Stimulated activated CD8-positive, alpha-beta memory T cell treated with anti-CD3 and anti-CD28 coated beads, Interleukin-7, amount 100 ng/mL, for 1 hour (primary cell): ENCODE measurements at places on chromosomes 5 and 9.
A peak's percentile ranks its signal among the peaks of the same experiment; 100 is the strongest.

- DNase-seq, result no peak
Observed at GRCh38 chr5:161921781-161922180, 73.9 kb downstream of the GABRA1 start.

DNA sequence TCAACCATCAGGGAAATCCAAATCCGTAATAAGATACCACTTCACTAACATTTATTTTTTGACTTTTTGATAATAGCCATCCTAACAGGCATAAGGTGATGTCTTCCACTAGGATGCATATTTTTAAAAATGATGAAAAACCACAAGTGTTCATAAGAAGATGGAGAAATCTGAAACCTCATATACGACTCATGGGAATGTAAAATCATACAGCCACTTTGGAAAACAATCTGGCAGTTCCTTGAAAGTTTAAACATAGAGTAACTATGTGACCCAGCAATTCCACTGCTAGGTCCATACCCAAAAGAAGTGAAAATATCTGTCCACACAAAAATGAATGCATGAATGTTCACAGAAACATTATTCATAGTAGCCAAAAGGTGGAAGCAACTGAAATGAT lies 431.0 kb downstream of the ENC1 start:
- no peak for DNase-seq

- DNase-seq, result no peak
Observed at GRCh38 chr9:134641173-134641989, at the start of gene COL5A1. TSS of gene COL5A1 (plus strand) at chr9:134641803. CDS start at chr9:134642188, 385 bp downstream.

DNA sequence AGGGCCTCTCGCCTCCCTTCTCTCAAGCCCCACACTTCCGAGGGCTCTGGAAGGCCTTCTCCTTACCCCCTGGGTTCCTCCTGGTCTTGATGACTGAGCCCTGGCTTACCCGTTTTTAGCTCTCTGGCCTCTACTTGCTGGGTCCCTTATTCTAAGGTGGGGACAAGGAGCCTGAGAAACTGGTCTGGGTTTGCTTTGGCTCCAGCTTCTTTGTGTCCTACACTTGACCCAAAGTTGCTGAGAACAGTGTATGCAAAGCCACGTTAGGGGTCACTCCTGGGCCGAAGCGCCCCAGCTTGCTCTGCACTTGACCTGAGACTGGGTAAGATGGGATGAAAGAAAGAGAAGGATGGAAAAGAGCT lies 788 bp downstream of the ZNF346 start:
- DNase-seq, result no peak

- DNase-seq, result no peak
Observed at GRCh38 chr5:140627972-140628371, 5.0 kb downstream of the CD14 start.

- DNase-seq, result no peak
Observed at GRCh38 chr5:77945874-77946273, 169.7 kb upstream of the TBCA start.

DNA sequence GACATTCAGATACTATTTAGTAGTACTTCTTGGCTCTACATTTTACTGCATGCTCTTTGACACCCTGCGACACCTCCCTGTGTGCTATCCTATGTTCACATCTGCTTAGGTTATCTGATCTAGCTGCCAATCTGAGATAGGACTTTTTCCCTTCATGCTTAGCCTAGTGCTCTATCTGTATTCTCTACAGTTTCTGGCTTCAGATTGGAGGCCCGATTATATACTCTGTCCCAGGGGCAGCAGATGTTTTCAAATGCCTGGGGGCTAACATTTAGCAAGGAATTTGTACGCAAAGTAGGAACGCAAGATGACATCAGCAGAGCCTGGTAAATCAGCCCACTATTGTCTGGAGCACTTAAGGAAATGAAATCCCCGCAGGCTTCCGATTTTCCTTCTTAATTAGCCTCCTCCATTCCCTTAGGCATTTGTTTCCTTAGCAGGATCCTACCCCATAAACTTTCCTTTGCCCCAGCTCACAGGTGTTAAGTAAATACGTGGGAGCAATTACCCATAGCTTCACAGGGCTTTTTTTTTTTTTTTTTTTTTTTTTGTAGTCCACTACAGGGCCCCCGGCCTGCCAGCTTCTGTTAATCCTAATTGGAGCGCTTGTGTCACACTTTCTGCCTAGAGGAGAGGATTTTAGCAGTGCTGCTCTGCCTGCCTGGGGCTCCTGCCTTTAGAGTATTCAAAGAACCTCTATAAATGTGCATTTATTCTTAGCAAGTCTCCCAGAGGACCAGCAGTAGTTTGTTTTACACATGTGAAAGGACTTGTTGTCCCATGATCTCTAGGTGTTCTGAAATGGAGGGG lies 61.1 kb upstream of the LPAR1 start:
- no peak for DNase-seq

GRCh38 chr9:92325269-92325990 lies at the start of the genes CENPP and NOL8:
TSS of gene CENPP (plus strand) at chr9:92325953.
TSS of gene NOL8 (minus strand) at chr9:92325350. CDS start at chr9:92324161, 1,189 bp downstream.
- peak; percentile 59 for DNase-seq

DNA sequence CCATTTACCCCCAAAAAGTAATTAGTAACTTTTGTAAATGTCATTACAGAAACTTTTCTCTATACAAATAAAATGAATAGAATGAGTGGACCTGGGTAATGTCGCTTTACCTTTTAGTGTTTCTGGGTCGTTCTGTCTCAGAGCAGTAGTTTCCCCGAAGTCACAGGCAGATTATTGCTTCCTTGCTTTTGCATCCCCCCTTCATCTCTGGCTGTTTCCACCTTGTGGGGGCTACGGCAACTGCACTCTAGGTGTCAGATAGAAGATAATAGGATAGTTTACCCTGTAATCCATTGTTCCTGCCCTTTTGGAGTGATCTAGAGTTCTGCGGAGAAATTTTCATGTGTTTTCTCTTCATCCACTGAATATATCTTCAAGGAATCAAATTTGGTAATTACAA lies 68.7 kb downstream of the PRR16 start:
- no peak for DNase-seq

DNA sequence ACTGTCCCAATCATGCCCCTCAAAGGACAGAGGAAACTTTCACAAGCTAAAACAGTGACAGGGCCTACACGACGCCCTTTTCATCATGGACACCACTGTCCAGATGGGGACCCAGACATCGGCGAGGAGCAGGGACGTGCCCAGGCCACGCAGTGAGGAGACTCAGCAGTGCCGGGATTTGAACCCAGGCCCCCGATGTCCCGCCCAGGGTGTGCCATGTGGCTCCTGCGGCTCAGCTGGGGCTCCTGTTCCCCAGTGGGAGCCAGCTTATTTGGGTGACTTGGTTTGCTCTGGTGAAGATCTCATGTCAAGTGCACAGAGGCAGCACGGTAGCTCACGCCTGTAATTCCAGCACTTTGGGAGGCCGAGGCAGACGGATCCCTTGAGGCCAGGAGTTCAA lies 82.2 kb downstream of the STK10 start:
- DNase-seq, result no peak

DNA sequence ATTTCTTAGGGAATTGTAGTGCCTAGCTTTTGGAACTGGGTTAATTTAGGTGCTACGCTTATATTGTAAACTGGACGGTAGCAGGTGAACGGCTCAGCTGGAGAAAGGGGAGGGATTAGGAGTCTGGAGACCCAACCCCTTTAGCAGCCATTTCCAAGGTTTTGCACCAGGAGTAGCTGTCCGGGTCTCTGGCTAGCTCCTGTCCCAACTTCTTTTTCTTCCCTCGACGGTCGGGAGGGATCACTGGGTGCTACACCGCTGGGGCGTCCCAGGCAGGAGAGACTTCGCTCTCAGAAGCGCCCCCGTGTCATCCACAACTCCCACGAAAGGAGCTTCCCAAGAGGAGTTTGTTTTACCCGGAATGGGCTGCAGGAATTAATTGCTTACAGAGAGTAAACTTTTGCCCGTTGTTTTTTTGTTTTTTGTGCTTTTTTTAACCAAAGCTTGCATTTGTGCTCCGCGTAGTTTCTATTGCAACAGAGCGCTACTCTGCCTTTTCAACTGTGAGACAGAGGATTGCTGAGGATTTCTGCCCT lies 1640.9 kb upstream of the C9orf72 start:
- no peak for DNase-seq

GRCh38 chr9:84839541-84839940 lies 170.0 kb downstream of the NTRK2 start:
- no peak for DNase-seq
